HFF-Myc (cell line): ENCODE measurements at places on chromosomes 4 and X.

- DNase-seq: no peak
Measured at GRCh38 chr4:64230709-64231310, 178.4 kb downstream of the TECRL start.

DNA sequence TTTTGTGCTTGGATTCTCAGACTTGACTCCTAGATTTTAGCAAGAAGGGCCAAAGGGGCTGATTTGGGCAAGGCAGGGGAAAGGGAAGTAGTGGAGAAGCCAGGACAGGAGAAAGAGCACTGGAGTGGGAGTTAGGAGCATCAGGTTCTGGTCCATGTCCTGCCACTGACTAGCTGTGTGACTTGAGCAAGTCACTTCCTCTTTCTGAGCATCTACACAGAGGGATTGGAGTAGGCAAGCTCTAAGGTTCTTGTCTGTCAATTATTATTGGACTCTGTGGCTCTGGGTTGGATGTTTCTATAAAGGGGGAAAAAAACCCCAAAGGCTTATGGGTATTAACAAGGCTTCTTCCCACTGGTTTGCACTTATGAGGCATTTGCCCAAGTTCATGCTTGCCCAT lies 24.4 kb downstream of the PLAC1 start:
- no peak for DNase-seq

- DNase-seq: no peak
Measured at GRCh38 chrX:48086082-48086481, 14.6 kb upstream of the ZNF630 start.

DNA sequence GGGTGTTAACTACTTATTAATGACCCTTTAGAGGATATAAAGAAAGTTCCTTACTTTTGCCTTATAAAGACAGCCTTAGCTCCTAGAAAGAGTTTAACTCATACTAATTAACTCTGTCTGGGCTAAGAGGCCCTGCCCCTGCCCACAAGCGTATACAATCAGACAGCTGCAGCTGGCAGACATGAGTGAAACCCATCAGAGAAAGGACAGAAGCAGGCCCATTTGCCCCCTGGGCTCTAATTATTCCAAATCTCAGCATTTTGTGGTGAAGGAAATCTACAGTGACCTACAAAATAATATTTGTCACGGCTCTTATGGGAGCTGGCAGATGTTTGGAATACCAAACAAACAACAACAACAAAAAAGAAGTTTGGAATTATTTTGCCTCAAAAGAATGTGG lies 71.8 kb downstream of the CHRDL1 start:
- no peak for DNase-seq

- DNase-seq: no peak
Measured at GRCh38 chr4:146450524-146450923, 71.2 kb downstream of the SLC10A7 start.

DNA sequence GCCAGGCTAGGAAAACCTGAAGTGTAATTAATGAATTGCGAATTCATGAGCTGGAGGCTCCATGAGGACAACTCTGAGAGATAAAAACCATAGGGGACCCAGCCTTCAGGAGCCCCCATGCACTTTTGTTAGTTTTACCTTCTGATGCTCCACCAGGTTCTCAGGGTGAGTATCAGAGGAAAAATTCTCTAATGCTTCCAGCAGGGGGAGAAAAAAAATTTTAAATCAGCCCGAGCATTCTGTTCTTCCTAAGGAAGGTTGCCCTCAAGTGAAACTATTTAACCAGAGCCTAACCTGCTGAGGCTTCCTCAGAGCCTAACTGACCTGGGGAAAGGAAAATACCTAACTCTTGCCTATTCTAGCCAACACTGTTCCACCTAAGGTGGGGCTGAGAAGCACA lies 552.6 kb downstream of the PPARGC1A start:
- DNase-seq: no peak
